ENCODE measurements at places on chromosomes 7 and 10.

GRCh38 chr10:25933653-25934608 lies at the start of gene MYO3A:
MYO3A (plus strand) TSS chr10:25934229; CDS start chr10:25952111, 17,882 bp downstream.
- DNase-seq = no peak

DNA sequence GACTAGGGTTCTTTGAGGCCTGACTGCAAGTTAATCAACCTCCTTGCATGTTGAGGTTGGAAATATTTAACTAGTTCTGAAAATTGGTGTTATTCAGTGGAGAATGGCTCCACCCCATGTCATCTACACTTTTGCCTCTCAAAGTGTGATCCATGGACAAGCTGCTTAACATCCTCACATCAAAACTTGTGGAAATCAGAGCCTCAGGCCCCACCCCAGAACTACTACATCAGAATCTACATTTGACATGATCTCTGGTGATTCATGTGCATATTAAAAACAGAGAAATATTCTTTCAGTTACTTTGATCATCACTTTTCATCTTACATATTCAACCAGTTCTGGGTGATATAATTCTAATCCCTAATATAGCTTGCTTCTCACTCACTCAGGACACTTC lies 632.9 kb downstream of the ARL4A start:
- no peak for DNase-seq

GRCh38 chr10:33008499-33009243 lies 50.6 kb upstream of the ITGB1 start:
- peak; percentile 44 for DNase-seq

- DNase-seq = no peak
Observed at GRCh38 chr10:23606456-23606855, 167.6 kb downstream of the OTUD1 start.

GRCh38 chr7:104198673-104199278 lies 9.0 kb downstream of the ORC5 start:
- no peak for DNase-seq

DNA sequence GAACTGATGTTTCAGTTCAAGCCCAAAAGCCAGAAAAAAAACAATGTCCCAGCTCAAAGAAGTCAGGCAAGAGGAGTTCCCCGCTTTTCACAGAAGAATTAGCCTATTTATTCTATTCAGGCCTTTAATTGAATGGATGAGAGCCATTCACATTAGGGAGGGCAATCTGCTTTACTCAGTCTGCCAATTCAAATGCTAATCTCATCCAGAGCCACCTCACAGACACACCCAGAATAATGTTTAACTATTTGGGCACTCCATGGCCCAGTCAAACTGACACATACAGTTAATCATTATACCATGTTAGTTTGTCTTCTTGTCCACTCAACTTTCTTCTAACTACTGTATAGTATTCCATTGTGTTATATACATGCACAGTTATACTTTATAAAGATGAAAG lies 2.6 kb upstream of the NPSR1 start:
- no peak for DNase-seq

- DNase-seq = no peak
Observed at GRCh38 chr10:43035800-43036199, 41.1 kb upstream of the RET start.

DNA sequence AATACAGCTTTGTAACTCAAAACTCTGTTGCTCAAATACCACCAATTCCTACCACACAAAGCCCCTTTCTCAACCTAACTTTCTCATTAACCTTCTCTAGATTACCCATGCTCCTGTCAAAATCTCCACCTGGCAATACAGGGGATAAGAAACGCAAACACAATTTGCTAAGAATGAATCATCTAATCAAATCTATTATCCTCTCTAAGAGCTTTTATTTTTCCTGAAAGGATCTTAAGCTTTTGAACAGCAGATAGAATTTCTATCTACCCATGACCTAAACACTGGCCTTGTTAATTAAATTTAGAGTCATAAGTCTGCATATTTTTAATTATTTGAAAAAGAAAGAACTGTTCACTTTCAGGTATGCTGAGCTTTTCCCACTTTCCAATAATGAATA lies 98.3 kb downstream of the HBP1 start:
- no peak for DNase-seq

DNA sequence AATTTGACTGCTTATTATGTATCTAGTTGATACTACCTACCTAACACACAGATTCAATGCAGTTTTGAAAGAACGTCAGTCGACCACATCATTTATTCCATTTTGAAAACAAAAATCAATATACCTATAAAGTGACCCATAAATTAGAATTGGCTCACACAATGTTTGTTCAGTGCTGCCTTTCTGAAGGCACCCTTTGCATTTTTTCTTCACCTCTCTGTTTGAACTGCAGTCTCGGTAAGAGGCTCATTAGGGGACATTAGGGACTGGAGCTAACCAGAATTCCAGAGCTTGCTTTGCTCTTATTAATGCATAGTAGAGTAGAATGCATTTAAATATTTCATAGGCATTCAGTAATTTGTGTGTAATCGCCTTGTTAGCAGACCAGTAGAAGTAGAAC lies 234.1 kb downstream of the FOXP2 start:
- no peak for DNase-seq

DNA sequence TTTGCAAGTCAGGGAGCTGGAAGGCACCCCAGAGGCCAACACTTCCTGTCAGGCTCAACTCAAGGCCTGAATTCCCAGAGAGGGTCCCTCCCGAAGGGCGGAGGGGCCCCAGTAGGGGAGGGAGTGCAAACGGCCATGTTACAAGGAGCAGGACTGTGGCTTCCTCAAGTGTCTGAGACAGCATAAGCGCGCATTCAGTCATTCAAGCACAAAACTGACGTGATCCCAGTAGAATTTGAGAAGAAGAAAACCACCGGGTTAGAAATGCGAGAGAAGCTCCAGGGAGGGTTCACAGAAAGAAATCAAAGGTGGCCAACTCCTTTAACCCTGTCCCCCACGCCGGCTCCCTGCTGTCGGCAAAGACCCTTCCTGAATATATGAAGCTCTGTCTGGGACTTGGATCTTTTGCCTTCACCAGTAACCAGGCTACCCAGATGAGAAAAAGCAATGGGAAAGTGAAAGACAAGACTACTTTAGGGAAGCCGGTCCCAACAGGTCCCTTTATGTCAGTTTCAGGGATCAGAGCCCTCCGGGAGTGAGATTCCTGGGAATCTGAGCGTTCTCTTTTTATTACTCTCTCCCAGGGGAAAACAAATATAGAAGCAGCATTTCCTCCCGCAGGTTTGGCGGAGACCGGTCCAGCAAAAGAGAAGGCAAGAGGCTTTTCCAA lies 1.3 kb downstream of the AFAP1L2 start:
- no peak for DNase-seq

DNA sequence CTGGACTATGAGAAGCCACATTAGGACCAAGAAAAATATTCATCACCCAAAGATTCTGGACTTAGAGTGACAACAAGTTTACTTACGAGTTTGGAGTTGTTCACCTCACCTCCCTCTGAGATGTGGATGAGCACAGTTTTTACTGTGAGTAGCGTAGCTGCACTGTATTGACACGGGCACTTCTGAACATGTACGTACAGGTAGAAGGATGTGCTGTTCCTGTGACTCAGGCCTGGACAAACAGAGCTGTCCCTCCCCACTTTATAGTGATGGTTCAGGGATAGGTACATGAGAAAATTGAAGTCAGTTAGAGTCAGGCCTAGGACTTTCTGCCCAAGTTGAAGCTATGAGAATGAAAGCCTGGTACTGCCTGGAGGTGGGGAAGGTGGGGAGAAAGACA lies 80.9 kb upstream of the DYNC1I1 start:
- DNase-seq = no peak

GRCh38 chr7:26789481-26790184 lies 74.8 kb downstream of the SKAP2 start:
- no peak for DNase-seq

DNA sequence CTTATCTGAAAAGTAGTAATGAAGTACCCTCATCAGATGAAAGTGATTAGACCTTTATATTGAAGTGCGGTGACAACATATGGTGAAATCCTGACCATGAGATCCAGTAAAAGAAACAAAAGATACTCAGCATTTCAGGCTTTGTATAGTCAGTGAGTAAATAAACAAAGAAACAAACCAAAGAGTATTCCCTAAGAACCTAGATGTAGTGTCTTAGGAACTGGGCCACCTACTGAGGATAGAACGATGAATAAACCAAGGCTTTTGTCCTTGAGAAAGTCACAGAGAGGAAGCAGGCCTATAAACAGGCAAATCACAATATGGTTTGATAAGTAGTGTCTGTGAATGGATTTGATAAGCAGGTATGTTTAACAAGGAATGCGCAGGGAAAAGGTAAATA lies 46.2 kb downstream of the ZNF277 start:
- DNase-seq = no peak

GRCh38 chr7:5696346-5697110 lies 84.9 kb downstream of the RNF216 start:
- no peak for DNase-seq

GRCh38 chr10:34241226-34242000 lies 573.7 kb downstream of the PARD3 start:
- no peak for DNase-seq

DNA sequence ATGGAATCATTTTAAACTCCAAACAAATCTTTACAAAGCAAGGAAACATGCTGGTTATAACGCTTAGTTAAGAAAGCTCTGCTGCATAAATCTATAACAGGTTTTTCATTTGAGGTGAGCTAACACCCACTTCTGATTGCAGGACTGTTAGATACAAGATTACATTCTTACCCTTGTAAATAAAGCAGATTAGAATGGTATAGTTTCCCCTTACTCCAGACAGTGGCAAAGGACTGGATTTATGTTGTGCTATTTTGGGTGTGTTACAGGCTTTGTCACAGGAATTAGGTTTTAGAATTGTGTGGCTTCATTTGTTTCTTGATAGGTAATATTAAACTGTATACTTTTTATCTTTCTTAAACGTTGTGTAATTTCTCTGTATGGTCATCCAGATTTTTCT lies 487.6 kb downstream of the ZWINT start:
- DNase-seq = no peak

DNA sequence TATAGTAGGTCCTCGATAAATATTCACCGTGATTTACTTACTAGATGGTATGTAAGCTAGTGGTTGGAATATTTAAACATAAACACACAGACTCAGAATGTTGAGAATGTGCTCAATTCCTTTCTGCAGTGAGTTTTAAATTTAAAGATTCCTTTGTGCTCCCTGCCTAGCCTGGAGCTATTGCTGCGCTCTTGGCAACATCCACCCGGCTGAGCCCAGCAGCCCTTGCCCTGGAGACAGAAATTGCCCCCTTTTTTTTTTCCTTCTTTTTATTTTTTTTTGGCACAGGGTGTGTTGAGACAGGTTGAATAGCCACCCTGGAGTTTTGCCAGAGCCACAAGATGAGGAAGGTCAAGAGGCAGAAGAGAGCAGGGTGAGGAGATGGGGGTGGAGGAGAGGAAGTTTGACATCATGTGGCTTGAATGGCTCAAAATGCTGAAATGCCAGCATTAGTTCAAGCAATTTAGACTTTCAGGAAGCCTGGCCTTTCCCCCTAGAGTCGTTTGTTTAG lies 180.8 kb downstream of the PRKCQ start:
- DNase-seq = no peak

- DNase-seq = peak; percentile 8
Observed at GRCh38 chr7:116180302-116180701, 30.0 kb upstream of the TES start.

GRCh38 chr10:59271160-59271559 lies 91.2 kb downstream of the FAM13C start:
- DNase-seq = no peak

GRCh38 chr7:14054125-14054524 lies 64.7 kb upstream of the ETV1 start:
- no peak for DNase-seq

GRCh38 chr7:83796760-83797159 lies 147.8 kb upstream of the SEMA3E start:
- DNase-seq = no peak

DNA sequence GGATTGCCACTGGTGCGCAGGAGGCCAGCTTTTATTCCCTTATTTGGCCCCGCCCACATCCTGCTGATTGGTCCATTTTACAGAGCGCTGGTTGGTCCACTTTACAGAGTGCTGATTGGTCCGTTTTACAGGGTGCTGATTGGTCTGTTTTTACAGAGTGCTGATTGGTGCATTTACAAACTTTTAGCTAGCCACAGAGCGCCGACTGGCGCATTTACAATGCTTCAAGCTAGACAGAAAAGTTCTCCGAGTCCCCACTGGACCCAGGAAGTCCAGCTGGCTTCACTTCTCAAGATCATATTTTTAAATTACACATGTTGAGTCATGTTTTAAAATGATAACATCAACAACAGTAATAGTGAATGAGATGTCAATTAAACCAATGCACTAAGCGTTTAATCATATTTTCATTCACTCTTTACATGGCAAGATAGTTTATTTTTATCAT lies 128.3 kb downstream of the CUBN start:
- DNase-seq = no peak

GRCh38 chr10:17734432-17735080 lies 17.4 kb upstream of the TMEM236 start:
- DNase-seq = no peak

GRCh38 chr10:27258838-27259812 lies 18.5 kb upstream of the ACBD5 start:
- no peak for DNase-seq

DNA sequence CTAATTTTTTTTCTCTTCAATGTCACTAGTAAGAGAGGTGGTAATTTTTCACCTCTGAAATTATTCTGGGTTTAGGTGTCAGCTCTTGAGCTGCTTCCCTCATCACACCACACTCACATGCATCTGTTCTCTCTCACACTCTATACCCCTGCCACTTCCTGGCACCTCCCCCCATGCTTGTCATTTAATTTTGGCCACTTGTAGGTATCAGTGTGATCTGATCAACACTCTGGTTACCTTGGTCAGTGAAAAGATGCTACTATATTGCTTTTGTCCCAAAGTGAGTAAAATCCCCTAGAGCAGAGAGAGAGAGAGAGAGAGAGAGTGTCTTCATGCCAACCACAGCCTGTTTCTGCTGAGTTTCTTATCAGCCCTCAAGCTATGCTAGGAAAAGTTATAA lies 42.5 kb downstream of the STK17A start:
- DNase-seq = peak; percentile 49

- DNase-seq = no peak
Observed at GRCh38 chr7:110693344-110693743, 397.6 kb upstream of the LRRN3 start.

DNA sequence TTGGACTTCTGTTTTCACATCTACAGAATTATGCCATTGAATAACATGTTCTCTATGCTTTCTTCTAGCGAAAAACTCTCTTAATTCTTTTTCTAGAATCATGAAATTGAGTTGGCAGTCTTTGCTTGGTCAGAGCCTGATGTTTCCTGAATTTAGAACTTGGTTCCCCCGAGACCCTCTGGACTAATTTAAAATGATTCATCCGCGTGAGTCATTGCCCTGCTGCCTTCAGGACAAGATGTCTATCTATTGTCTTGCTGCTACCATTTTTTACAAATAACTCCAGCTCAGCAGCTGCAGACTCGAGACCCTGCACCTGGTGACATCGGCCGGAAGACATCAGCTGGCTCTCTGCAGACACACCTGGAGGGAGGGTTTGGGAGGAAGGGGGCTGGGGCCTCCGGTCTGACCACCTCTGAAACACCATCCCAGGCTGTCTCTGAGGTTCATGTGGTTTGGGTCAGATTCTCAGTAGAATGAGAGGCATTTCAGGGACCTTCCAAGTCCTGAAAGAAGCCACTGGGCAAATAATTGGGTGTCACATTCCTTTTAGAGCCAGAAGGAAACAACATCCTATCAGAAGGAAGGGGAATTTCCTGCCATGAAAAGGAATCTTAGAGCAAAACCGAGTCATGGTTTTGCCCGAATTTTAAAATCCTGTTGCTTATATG lies 20.9 kb upstream of the KLF6 start:
- DNase-seq = peak; percentile 73
